ENCODE measurements at places on chromosomes 2 and 18. TPM values are rescaled to one million over a fixed set of nuclear protein-coding genes. Genes with fewer than 3 reads are reported as not detected.

DNA sequence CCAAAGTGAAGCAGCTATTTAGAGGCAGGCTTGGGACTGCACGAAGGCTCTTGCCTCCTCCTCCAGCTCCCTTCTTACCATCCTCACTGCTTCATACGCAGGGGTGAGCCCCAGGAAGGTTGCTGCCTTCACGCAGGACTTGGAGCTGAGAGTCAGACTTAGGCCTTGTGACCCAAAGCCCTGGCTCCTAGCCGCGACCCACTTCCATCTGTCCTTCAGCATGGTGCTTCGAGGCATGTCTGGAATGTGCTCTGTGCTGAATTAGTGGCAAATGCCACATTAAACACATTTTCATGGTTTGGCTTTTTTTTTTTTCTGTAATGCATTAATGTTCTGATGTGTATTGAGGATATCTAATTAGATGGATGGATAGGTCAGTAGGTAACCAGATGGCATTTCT is 37.5 kb downstream of the ITGB1BP1 start:
- H3K27ac ChIP-seq = no peak overlapping the region
- H3K36me3 ChIP-seq = no peaks in the 10 kb centered on the region
- H3K27me3 ChIP-seq = peaks cover 2% of the 10 kb centered on the region
- no peak for DNase-seq
- H3K4me3 ChIP-seq = no peak overlapping the region

DNA sequence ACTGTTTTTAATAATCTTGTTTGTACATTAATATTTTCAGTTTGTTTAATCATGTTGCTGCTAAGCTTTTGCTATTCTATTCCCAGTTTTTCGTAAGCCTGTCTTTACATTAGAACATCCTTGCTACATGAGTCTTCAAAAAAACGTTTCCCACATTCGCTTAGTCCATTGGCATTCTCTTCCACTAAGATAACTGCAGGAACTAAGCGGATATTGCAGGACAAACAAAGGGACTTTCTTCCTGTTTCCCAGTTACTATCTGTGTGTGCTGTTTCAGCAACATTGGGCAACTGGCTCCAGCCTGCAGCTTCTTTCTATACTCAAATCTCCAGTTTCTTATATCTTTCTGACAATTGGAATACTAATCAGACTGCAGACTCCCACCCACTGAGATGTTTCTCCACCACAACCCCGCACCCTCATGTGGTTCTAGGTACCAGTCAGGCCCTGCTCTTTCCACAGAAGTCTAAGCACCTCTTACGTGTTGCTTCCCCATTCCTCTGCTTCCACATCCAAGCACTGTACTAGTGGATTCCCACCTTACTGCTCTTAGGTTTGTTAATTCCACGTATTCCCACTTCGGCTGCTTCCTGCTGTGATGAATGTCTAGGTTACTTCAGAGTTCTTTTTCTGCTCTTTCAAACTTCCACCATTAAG is 420.3 kb downstream of the LRRTM4 start:
- no peak overlapping the region for H3K27ac ChIP-seq
- no peaks in the 10 kb centered on the region for H3K36me3 ChIP-seq
- no peaks in the 10 kb centered on the region for H3K4me1 ChIP-seq
- H3K4me3 ChIP-seq = no peak overlapping the region
- H3K27me3 ChIP-seq = no peaks in the 10 kb centered on the region

DNA sequence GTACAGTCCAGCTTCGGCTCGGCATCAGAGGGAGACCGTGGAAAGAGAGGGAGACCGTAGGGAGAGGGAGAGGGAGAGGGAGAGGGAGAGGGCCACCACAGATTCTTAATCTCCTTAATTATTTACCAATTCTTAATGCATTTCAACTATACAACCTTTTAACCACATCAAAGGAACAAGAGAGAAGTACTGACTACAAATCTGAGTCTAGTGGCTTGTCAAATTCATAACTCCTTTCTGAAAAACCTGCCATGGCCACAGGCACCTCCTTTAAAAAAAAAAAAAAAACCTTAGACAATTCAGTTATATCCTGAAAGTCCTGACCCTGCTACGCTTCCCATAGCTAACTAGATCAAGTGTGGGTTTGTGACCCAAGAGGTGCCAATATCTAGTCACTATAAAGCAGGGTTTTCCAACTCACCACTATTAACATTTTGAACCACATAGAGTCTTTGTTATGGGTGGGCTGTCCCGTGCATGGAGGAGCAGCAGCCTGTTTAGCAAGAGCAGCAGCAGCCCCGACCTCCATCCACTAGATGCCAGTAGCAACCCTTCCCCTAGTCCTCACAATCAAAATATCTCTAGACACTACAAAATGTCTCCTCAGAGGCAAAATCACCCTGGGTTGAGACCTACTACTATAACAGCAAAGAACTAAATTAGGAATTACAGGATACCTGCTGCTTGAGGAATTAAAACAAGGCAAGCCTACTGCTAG is 6.8 kb downstream of the ESCO1 start:
- no peak for DNase-seq
- no peaks in the 10 kb centered on the region for H3K27me3 ChIP-seq
- H3K4me3 ChIP-seq = no peak overlapping the region
- H3K27ac ChIP-seq = no peak overlapping the region

Gene LAMA1
- not detected for total RNA-seq

- H3K27me3 ChIP-seq = peaks cover 5% of the 10 kb centered on the region
- no peak for DNase-seq
- no peaks in the 10 kb centered on the region for H3K4me1 ChIP-seq
- H3K4me3 ChIP-seq = no peak overlapping the region
- no peaks in the 10 kb centered on the region for H3K36me3 ChIP-seq
These were observed 114.1 kb downstream of the COL6A3 start for GRCh38 chr2:237299906-237300305.

DNA sequence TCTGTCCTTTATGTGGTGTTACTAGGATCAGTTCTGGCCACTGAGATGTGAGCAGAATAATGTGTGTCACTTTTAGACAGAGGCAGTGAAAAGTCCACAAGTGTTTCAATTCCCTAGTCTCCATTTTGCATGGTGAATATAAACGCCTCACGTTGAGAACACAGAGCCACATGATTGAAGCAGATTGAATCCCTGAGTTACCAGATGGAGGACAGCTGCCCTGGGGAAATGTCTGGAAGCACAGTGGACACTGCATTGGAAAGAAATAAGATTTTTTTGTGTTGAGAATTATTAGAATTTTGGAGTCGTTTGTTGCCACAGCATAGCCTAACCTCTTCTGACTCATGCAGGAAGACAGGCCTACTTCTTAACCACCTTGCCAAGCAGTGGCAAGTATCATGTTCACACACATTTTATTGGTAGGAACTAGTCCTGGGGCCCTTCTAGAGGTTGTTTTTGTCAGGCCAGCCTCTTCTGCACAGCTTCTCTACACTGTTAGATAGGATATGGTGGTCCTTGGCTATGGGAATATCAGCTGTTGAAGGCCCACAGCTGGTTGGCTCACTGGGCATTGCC is 188.6 kb downstream of the TMEM182 start:
- H3K4me1 ChIP-seq = no peaks in the 10 kb centered on the region
- H3K36me3 ChIP-seq = no peaks in the 10 kb centered on the region
- no peak overlapping the region for H3K27ac ChIP-seq
- no peaks in the 10 kb centered on the region for H3K27me3 ChIP-seq

DNA sequence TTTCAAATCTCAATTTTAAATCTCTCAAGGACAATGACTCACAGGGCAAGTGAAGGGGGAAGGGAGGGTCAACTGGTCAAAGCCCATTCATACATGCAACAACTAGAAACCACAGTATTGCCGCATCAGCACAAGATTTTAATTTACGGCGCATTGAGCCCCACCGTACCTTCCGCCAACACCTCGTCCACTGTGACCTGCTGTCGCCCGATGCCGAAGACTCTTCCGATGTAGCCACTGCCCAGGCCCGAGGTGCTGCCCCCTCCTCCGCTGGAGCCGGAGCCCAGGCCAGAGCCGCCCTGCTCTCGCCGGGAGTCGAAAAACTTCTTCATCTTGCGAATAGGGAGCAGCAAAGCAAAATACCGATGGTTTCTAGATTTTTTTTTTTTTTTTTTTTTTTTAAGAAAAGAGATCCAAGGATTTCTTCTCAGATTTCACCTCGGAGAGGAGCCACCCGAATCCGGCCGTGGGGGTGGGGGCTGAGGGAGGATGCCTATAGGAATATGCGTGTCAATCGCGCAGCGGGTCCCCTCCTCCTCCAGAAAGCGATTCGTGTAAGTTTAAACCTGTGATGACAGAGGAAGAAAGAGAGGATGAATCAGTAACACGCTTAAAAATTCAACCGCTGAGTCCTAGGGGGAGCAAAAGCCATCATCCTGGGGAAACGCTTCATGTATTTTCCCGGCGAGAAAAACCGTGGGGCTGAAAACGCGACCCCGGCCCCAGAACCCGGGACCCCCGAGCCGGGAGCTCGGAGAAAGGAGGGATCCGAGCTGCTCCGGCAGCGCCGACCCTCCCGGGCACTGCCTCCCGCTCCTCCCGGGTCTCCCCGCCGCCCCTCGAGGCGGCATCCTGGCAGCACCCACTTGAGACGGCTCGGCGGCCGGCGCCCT is 584 bp downstream of the AAK1 start:
- H3K4me3 ChIP-seq = peak overlapping the region; percentile 98
- H3K27me3 ChIP-seq = no peaks in the 10 kb centered on the region
- peaks cover 66% of the 10 kb centered on the region for H3K4me1 ChIP-seq
- DNase-seq = peak; percentile 55

GRCh38 chr2:181106789-181107627 is 126.6 kb downstream of the UBE2E3 start:
- peaks cover 25% of the 10 kb centered on the region for H3K4me1 ChIP-seq
- no peaks in the 10 kb centered on the region for H3K27me3 ChIP-seq
- peak overlapping the region; percentile 68 for H3K27ac ChIP-seq
- peaks cover 11% of the 10 kb centered on the region for H3K36me3 ChIP-seq

Gene GPR55
- total RNA-seq = 21.5 TPM

DNA sequence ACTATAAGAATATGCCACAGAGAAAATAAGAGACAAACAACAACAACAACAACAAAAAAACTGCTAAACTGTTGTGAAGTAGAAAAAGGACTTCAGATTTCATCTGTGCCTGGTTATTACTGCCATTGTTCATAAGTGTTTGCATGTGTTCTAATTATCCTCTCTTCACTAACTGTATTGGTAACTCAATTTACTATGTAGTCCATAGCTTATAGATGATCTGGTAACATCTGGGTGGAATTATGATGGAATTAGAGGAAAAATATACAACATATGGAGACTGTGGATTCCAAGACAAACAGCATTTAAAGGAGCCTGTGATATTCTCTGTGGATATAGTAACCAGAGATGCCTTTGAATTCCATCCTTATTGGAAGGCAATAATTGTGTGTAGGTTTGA is 1891.5 kb upstream of the PIK3C3 start:
- DNase-seq = no peak
- no peak overlapping the region for H3K4me3 ChIP-seq
- H3K36me3 ChIP-seq = no peaks in the 10 kb centered on the region
- H3K4me1 ChIP-seq = no peaks in the 10 kb centered on the region

Gene NCKAP5
- total RNA-seq = not detected

Gene RAD51AP2
- not detected for total RNA-seq

- H3K4me1 ChIP-seq = peaks cover 4% of the 10 kb centered on the region
- no peak overlapping the region for H3K4me3 ChIP-seq
- no peaks in the 10 kb centered on the region for H3K36me3 ChIP-seq
- H3K27ac ChIP-seq = no peak overlapping the region
- peaks cover 6% of the 10 kb centered on the region for H3K27me3 ChIP-seq
These were observed 127.1 kb downstream of the LPIN1 start for GRCh38 chr2:11873356-11874154.

GRCh38 chr2:10680957-10681356 is 8.8 kb downstream of the NOL10 start:
- DNase-seq = no peak
- H3K4me3 ChIP-seq = no peak overlapping the region
- no peaks in the 10 kb centered on the region for H3K27me3 ChIP-seq
- no peak overlapping the region for H3K27ac ChIP-seq
- peaks cover 10% of the 10 kb centered on the region for H3K36me3 ChIP-seq

DNA sequence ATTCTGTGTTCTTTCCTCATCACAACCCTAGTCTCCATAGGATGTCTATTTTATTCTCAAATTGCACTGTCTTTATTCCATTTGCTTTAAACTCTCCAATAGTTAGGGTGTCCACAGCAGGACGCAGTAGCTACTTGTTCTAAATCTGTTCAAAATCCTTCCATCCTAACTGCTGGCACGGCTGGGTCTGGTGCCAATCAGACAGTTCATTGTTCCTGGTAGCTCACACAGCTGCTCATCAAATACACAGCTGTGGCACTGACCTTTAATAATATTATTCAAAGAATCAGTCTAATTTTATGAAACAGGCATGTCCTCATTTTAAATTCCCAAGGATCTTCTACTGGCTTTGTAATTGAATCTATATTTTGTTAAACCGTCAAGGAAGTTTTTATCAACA is 59.7 kb upstream of the TMEFF2 start:
- no peak overlapping the region for H3K27ac ChIP-seq
- no peaks in the 10 kb centered on the region for H3K36me3 ChIP-seq
- no peak overlapping the region for H3K4me3 ChIP-seq
- no peak for DNase-seq

GRCh38 chr2:27903649-27904404 is 13.3 kb downstream of the BABAM2 start:
- no peak overlapping the region for H3K27ac ChIP-seq
- peaks cover 27% of the 10 kb centered on the region for H3K4me1 ChIP-seq
- DNase-seq = no peak
- H3K4me3 ChIP-seq = no peak overlapping the region

- peak overlapping the region; percentile 93 for H3K27ac ChIP-seq
- H3K27me3 ChIP-seq = no peaks in the 10 kb centered on the region
- peaks cover 17% of the 10 kb centered on the region for H3K36me3 ChIP-seq
- peaks cover 27% of the 10 kb centered on the region for H3K4me1 ChIP-seq
- peak overlapping the region; percentile 77 for H3K4me3 ChIP-seq
These were observed 31.1 kb upstream of the EPG5 start for GRCh38 chr18:45998244-45998643.

GRCh38 chr2:216624251-216624650 is 9.0 kb upstream of the IGFBP2 start:
- H3K27me3 ChIP-seq = peaks cover 29% of the 10 kb centered on the region
- H3K36me3 ChIP-seq = no peaks in the 10 kb centered on the region
- no peak overlapping the region for H3K27ac ChIP-seq
- no peak overlapping the region for H3K4me3 ChIP-seq

DNA sequence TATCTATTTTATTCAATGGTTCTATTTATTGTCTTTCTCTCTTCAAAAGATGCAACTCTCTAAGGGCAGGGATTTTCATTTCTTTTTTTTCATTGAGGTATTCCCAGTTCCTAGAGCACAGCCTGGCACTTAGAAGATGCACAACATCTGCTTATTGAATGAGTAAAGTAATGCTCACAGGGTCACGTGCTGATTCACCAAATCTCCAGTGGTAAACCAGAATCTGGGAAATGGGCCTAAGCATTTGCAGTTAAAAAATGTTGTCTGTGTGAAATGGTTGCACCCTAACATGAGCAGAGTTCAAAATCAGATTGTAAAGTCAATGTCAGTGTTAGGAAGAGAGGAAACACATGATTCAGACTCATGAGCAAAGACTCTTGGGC is 15.8 kb downstream of the SLC8A1 start:
- peaks cover 1% of the 10 kb centered on the region for H3K27me3 ChIP-seq
- no peak overlapping the region for H3K4me3 ChIP-seq
- DNase-seq = no peak

- peaks cover 1% of the 10 kb centered on the region for H3K4me1 ChIP-seq
- no peak overlapping the region for H3K4me3 ChIP-seq
- no peaks in the 10 kb centered on the region for H3K36me3 ChIP-seq
- H3K27me3 ChIP-seq = no peaks in the 10 kb centered on the region
- no peak overlapping the region for H3K27ac ChIP-seq
These were observed 45.4 kb downstream of the TTN start for GRCh38 chr2:178761759-178762371.

Measured in activated naive CD8-positive, alpha-beta T cell treated with anti-CD3 and anti-CD28 coated beads, Interleukin-2, amount 10 ng/mL, durations not matched to agents 7 days and 5 days (primary cell).